ENCODE measurements at places on chromosomes 1 and 21.

DNA sequence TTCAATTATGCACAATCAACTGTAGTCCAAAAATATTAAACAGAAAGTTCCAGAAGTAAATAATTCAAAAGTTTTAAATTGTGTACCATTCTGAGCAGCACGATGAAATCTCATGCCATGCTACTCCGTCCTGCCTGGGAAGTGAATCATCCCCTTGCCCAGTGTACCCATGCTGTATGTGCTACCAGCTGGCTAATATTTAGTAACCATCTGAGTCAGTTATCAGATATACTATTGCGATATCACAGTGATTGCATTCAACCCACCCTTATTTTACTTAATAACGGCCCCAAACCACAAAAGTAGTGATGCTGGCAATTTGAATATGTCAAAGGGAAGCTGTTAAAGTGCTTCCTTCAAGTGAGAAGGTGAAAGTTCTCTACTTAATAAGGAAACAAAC lies 56.2 kb downstream of the EVI5 start:
- H3K27ac ChIP-seq, result no peak overlapping the region
- H3K36me3 ChIP-seq, result no peaks in the 10 kb centered on the region
- no peaks in the 10 kb centered on the region for H3K4me1 ChIP-seq
- no peaks in the 10 kb centered on the region for H3K27me3 ChIP-seq
- no peak overlapping the region for H3K4me3 ChIP-seq

DNA sequence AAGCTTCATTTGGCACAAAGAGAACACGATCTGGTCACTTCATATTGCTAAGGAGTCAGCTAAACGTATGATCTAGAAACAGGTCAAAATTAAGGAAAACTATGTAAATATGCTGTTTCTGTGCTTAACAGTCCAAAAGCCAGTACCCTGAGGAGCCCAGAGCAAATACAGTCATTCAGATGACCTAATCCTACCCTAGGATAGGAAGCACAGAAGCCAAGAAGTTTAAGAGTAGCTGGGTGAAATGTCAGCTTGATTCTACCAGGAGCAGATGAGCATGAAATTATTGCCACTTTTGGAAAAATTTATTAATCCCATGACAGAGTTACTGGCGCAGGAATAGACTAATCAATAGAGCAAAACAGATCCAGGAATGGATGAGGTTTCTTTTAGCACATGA lies 18.3 kb downstream of the SORT1 start:
- no peak overlapping the region for H3K4me3 ChIP-seq
- no peaks in the 10 kb centered on the region for H3K27me3 ChIP-seq
- no peak for DNase-seq
- H3K27ac ChIP-seq, result no peak overlapping the region
- no peaks in the 10 kb centered on the region for H3K36me3 ChIP-seq

DNA sequence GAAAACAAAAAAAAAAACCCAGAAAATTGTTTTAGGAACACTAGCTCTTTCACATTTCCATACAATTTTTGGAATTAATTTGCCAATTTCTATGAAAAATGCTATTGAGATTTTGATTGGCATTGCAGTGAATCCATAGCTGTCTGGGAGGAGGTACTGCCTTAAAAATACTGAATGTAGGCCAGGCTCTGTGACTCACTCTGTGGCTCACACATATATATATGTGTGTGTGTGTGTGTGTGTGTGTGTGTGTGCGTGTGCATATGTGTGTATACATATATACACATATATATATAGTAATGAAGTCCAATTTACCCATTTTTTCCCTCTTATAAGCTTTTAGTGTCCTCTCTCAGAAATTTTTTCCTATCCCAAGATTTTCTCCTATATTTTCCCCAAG lies 214.2 kb upstream of the DMRTA2 start:
- H3K4me3 ChIP-seq, result no peak overlapping the region
- no peaks in the 10 kb centered on the region for H3K27me3 ChIP-seq
- no peaks in the 10 kb centered on the region for H3K4me1 ChIP-seq
- no peak for DNase-seq
- H3K27ac ChIP-seq, result no peak overlapping the region

GRCh38 chr1:66405061-66405460 lies 128.9 kb upstream of the SGIP1 start:
- H3K4me3 ChIP-seq, result no peak overlapping the region
- DNase-seq, result no peak
- no peaks in the 10 kb centered on the region for H3K27me3 ChIP-seq

- no peaks in the 10 kb centered on the region for H3K27me3 ChIP-seq
- no peak overlapping the region for H3K4me3 ChIP-seq
- peaks cover 17% of the 10 kb centered on the region for H3K4me1 ChIP-seq
- no peak overlapping the region for H3K27ac ChIP-seq
- H3K36me3 ChIP-seq, result no peaks in the 10 kb centered on the region
These were observed 52.2 kb downstream of the KIRREL1 start for GRCh38 chr1:158045639-158046038.

GRCh38 chr21:35520856-35521255 lies 471.8 kb upstream of the RUNX1 start:
- no peak overlapping the region for H3K27ac ChIP-seq
- no peaks in the 10 kb centered on the region for H3K36me3 ChIP-seq

DNA sequence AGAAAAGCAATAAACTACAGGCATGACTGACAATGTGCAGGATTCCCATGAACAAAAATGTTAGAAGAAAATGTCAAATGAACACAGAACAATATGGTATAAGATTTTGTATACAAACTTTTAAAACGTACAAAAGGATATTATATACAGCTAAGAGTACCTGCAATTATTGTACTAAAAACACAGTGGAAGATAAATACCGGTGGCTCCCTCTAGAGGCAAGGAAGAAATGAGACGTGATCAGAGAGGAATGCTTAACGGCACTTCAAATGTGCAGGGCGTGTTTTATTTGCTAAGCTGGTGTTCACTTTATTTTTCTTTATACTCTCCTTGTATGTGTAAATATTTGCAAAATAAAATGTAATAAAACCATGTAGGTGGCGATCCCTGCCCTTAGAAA lies 191.8 kb upstream of the SAMSN1 start:
- H3K36me3 ChIP-seq, result no peaks in the 10 kb centered on the region
- H3K27ac ChIP-seq, result no peak overlapping the region
- no peak overlapping the region for H3K4me3 ChIP-seq
- H3K27me3 ChIP-seq, result no peaks in the 10 kb centered on the region

GRCh38 chr1:90724361-90724760 lies 7.3 kb upstream of the BARHL2 start:
- H3K27me3 ChIP-seq, result peaks cover 100% of the 10 kb centered on the region
- H3K4me1 ChIP-seq, result peaks cover 53% of the 10 kb centered on the region
- no peak for DNase-seq
- H3K4me3 ChIP-seq, result no peak overlapping the region
- no peak overlapping the region for H3K27ac ChIP-seq

DNA sequence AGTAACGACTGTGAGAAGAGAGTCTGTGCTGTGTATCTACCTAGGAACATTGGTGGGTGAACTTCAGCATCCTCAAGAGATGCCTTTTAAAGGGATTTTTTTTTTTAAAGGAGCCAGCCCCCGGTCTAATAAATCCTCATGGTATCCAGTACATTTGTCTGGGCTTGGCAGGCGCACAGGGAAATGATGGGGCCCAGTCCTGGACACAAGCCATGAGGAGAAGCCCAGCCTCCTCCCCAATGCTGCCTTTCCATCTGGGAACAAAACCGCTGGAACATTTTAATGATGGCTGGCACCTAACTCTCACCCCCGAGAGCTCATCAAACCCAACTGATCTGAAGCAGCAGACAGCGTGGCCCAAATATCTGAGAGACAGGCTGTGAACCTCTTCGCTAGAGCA lies 64.2 kb downstream of the ACOT7 start:
- no peaks in the 10 kb centered on the region for H3K27me3 ChIP-seq
- H3K4me3 ChIP-seq, result no peak overlapping the region
- peak; percentile 90 for DNase-seq

GRCh38 chr1:67732750-67733151 lies 47.8 kb downstream of the GADD45A start:
- peak overlapping the region; percentile 4 for H3K27ac ChIP-seq
- no peaks in the 10 kb centered on the region for H3K36me3 ChIP-seq
- no peaks in the 10 kb centered on the region for H3K27me3 ChIP-seq
- DNase-seq, result no peak

DNA sequence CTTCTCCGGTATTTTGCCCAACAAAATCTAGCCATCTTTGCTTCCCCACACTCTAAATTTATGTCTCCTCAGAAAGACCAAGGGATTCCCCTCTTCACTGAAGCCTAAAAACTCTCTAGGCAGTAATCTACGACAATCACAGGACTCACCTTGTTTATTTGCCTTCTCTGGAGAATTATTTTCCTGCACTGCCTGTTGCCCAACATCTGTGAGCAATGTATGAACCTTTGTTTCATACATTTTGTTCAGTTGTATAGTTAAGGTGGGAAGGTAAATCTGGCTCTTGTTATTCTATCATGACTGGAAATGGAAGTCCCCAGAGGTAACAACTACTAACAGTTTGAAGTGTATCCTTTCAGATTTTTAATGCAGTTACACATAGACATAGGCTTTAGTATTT lies 2.2 kb downstream of the COPA start:
- no peak overlapping the region for H3K27ac ChIP-seq
- no peak overlapping the region for H3K4me3 ChIP-seq
- H3K4me1 ChIP-seq, result peaks cover 3% of the 10 kb centered on the region
- peaks cover 26% of the 10 kb centered on the region for H3K36me3 ChIP-seq

- no peaks in the 10 kb centered on the region for H3K4me1 ChIP-seq
- H3K27ac ChIP-seq, result no peak overlapping the region
- DNase-seq, result no peak
- no peaks in the 10 kb centered on the region for H3K27me3 ChIP-seq
These were observed 72.9 kb downstream of the IVNS1ABP start for GRCh38 chr1:185244015-185244747.

- H3K27ac ChIP-seq, result no peak overlapping the region
- no peaks in the 10 kb centered on the region for H3K27me3 ChIP-seq
- H3K4me1 ChIP-seq, result no peaks in the 10 kb centered on the region
- no peak overlapping the region for H3K4me3 ChIP-seq
- peaks cover 85% of the 10 kb centered on the region for H3K36me3 ChIP-seq
- no peak for DNase-seq
These were observed 13.6 kb upstream of the SLC25A34 start for GRCh38 chr1:15722411-15722810.

- H3K27ac ChIP-seq, result no peak overlapping the region
- H3K4me1 ChIP-seq, result peaks cover 13% of the 10 kb centered on the region
These were observed 7.5 kb downstream of the KAZN start for GRCh38 chr1:14605945-14606344.

DNA sequence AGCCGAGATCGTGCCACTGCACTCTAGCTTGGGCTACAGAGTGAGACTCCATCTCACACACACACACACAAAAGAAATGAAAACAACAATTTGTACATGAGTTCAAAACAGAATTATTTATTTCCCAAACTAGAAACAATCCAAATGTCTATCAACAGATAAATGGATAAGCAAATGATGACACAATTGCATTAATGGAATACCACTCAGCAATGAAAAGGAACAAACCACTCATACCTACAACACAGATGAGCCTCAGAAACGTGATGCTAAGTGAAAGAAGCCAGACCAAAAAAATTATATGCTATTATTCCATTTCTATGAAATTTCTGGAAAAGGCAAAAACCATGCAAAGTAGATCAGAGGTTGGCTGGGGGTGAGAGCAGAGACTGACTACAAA lies 2.0 kb upstream of the PGD start:
- no peak overlapping the region for H3K4me3 ChIP-seq
- DNase-seq, result no peak
- H3K27me3 ChIP-seq, result no peaks in the 10 kb centered on the region
- H3K27ac ChIP-seq, result no peak overlapping the region

DNA sequence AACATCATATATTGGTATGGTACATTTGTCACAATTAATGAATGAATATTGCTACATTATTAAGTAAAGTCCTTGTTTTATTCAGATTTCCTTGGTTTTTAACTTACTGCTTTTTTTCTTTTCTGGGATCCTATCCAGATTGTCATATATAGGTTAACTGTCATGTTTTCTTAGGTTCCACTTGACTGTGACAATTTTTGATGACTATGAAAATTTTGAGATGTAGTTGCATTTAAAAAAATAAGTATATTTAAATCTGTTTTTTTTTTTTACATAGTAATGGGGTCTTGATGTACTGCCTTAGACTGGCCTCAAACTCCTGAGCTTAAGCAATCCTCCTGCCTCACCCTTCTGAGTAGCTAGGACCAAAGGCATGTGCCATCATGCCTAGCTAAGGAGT lies 76.8 kb downstream of the ATP6V1G3 start:
- no peak for DNase-seq
- H3K27me3 ChIP-seq, result no peaks in the 10 kb centered on the region
- no peak overlapping the region for H3K4me3 ChIP-seq
- H3K4me1 ChIP-seq, result no peaks in the 10 kb centered on the region
- H3K27ac ChIP-seq, result no peak overlapping the region

DNA sequence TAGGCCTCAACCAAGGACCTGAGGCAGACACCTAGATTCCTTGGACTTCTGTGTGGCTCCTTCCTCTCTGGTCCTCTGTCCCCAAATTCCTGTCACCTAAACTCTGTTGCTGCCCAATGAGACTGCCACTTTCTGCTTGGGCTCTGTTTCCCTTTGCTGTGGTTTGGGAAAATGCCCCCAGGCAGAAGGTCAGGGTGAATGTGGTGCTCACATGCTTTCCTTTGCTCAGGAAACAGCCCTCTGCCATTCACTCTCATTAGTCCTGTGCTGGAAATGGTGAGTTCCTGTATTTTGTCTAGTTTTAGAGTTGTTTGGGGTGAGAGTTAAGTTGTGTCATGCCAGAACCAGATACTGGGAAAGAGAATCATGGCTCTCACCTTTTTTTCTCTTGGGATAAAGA lies 22.7 kb upstream of the SHE start:
- H3K4me1 ChIP-seq, result no peaks in the 10 kb centered on the region
- no peak for DNase-seq
- no peaks in the 10 kb centered on the region for H3K27me3 ChIP-seq
- no peak overlapping the region for H3K4me3 ChIP-seq
- no peaks in the 10 kb centered on the region for H3K36me3 ChIP-seq

DNA sequence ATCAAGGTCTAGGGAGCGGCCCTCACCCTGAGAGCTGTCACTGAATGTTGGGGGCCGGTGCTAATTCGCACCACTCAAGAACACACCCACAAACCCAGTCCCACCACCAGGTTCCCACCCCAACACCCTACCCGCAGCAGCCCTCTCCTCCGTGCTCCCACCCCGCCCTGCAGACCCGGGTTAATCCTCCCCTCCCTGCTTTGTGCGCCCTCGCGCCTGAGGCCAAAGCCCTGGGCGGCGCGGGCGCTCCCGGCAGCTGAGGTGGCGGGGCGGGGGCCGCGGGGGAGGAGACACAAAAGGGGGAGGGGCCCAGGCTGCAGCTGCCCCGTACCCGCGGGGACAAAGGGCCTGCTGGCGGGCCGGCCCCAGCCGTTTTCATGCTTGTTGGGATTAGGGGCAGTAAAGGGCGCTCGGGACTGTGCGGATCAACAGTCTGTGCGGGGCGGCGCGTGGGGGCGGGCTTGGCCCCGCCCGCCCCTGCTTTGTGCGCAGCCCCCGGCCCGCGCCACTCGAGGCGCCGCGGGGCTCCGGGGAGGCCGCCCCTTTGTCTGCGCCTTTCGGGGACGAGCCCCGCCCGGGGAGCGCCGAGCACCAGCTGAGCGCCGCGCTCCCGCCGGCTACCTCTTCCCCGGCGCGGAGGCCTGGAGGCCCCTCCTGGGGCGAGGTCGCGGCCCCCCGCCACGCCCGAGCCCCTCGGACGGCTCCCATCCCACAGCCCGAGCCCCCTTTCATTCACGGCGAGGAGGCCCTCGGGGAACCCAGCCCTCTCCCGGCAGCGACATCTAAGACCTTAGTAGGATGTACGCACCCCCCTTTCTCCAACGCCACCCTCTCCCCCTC lies 10.9 kb downstream of the C1orf216 start:
- H3K4me3 ChIP-seq, result peak overlapping the region; percentile 47
- peaks cover 16% of the 10 kb centered on the region for H3K4me1 ChIP-seq
- no peaks in the 10 kb centered on the region for H3K27me3 ChIP-seq
- peaks cover 3% of the 10 kb centered on the region for H3K36me3 ChIP-seq
- H3K27ac ChIP-seq, result no peak overlapping the region
- peak; percentile 80 for DNase-seq
